GM12891 (cell line): ENCODE measurements at places on chromosomes 2 and 18.

DNA sequence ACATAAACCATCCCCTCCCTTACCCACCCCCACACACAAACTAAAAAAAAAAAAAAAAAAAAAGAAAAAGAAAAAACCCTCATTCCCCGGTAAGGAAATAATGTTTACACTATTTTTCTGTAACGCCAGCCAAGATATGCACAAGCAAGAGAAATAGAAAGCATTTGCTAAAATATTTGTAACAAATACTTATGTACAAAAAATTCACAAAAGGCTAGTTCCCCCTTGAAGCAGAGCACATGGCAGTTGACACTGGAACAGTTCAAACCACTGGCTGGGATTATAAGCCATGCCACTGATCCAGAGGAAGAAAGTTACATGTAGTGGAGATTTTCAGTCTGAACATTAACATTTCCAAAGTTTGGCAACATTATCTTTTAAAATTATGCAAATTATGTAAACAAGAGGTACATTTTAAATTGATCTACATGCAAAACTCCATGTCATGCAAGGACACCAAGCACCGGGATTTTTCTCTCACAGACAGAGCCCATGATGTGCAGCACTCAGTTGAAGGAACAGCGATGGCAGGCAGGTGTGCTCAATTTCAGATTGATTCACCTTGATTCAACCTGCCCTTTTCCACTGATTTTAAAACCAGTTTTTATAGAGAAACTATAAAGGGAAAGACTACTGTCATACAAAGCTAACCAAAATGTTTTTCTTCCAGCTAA, 21.4 kb downstream of the PNO1 start:
- no peak for DNase-seq

DNA sequence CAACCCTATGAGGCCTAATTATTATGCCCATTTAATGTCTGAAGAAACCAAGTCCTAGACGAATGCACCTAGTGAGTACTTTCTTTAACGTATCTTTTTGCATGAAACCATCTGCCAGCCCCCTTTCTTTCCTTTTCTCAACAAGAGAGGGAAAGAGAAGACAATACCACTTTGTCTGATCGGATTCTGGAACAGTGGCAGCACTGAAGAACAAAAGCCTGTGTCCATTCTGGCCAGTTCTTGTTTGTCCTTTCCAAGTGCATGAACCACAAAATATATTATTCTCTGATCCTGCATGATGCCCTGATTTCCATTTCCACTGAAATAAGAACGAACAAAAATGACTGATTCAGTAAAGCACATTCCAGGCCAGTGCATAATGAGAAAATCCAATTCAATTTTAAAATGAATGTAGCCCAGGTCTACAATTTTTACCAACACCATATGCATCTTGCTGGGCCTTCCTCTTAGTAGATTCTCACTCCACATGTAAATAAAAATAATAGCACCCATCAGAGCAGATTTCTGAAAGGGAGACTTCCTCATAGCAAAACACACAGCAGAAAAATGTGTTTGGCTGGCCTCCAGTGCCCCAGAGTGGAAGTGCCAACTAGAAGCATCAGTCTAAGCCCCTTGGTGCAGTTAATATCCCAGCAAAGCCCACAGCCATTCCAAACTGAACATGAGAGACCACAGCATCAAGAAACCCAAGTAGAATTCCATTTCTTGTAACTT, 422.6 kb upstream of the ID2 start:
- DNase-seq: no peak

DNA sequence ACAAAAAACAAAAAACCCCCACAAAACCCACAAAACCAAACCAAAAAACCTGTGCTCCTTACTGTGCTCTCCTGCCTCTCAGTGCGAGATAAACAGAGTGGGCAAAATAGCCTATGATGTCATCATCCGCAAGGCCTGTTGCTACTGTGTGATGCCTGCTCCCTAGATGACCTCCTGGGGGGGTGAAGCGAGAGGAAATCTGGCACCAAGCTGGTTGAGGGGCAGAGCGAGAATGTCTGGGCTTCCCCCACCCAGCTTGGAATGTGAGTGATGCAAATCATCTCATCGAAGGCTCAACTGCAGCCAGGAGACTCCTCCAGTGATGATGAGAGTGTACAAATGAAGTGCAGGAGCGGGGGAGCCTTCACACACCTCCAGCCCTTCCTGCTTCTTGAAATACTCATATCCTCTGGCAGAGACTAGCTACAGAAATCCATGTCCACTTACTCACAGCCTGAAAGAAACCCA, 57.7 kb upstream of the MAP4K3 start:
- no peak for DNase-seq

DNA sequence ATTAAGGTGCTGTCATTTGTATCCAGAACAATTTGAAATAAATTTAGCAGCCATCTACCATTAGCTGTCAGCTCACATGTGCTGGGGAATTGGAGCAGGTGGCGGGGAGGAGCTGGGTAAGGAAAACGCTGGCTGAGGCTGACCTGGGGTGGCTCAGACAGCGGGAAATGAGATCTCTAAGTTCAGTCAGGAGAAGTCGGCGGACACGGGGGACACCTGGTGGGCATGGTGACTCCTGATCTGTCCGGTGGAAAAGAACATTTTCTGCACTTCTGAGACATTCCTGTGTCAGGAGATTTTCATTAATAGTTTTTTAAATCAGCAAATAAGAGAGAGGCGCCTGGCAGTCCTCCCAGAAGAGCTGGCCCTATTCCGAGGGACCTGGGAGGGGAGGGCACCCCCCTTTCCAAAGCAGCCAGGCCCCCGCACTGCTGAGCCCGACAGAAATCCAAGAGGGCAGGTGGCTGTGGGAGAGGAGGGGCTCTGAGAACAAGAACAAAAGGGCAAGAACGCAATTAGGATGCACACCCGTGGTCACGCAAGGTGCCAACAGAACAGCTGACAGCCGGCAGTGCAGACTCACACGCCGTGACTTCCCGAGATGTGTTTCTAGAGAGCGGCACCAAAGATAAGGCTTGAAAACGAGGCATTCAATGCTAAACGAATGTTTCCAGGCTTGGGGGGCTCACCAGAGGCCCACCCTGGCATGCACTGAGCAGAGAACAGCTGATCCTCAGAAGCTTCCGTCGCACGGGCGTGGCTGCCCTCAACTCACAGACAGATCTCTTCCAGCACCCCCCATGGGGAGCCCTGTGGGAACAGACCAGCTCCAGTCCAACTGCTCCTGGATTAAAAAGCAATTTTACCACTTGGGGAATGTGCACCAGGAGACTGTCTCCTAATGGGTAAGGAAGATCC, 26.4 kb downstream of the SLC66A2 start:
- DNase-seq: no peak

DNA sequence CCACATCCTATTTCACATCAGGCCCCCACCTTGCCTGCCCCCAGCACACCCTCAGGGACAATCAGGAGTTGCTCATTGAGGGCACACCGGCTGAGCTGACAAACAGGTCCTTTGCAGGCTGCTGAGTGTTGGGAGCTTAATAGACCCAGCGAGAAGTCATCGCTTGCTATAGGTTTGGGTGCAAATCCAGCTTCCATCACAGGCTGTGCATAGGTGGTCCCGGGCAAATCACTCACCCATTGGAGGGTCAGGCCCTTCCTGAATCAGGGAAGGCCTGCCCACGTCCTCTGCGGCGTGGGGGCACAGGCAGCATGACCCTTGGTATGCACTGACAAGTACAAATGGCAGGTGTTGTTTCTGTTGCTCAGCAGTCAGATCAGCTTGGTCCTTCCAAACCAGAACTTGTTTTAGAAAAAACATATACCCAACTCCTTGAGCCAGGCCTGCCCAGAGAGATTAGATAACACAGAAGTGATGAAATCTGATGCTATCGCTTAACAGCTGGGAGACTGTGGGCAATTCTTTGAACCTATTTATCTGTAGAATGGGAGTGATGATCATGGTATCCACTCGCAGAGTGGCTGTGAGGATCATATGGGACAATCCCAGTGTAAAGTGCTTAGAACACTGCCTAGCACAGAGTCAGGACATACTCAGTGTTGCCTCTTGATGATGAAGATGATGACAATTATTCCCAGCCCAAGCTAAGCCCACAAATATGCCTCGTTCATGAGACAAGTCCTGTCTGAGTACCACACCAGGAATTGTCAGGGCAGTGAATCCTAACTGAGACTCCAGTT, 34.9 kb downstream of the SMAD7 start:
- DNase-seq: no peak

- DNase-seq: no peak
These were observed 11.9 kb upstream of the MSGN1 start for GRCh38 chr2:17804358-17804757.

DNA sequence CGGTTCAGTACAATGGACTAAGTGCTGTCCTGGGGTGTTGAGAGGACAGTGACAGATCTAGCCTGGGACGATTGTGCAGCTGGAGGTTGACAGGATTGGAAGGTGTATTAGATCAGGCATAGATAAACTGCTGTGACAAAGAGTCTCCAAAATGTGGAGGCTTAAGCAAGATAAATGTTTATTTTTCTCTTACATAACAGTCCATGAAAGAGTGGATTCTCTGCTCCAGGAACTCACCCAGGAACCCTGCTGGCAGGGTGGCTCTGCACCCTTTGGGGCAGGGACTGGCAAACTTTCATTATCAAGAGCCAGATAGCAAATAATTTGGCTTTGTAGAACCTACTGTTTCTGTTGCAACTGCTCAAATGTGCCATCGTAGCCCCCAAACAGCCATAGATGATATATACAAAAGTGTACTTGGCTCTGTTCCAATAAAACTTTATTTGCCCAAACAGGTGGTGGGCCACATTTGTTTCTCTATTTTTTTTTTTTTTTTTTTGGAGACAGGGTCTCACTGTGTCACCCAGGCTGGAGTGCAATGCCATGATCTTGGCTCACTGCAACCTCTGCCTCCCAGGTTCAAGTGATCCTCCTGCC, 9.7 kb downstream of the HRH4 start:
- DNase-seq: no peak

- DNase-seq: no peak
These were observed 253.3 kb upstream of the TANK start for GRCh38 chr2:160906878-160907277.

GRCh38 chr2:236971131-236971821, 114.4 kb upstream of the COPS8 start:
- DNase-seq: no peak

GRCh38 chr18:40133253-40133652, 1821.8 kb upstream of the PIK3C3 start:
- no peak for DNase-seq

DNA sequence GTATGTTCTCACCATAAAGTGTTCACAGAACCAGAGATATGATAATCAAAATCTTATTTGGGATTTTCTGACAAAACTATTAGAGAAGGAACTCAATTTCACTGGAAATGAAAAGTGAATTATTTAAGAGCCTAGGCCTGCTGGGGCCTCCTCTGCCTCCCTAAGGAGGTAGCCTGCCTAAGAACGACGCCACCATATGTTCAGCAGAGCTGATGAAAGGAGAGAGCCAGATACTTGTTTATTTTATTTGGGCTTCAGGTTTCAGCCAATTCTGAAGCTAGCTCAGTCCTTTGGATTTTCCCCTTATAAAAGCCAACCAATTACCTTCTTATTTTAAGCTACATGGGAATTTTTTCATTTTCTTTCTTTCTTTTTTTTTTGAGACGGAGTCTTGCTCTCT, 433.1 kb upstream of the MAP2 start:
- no peak for DNase-seq

DNA sequence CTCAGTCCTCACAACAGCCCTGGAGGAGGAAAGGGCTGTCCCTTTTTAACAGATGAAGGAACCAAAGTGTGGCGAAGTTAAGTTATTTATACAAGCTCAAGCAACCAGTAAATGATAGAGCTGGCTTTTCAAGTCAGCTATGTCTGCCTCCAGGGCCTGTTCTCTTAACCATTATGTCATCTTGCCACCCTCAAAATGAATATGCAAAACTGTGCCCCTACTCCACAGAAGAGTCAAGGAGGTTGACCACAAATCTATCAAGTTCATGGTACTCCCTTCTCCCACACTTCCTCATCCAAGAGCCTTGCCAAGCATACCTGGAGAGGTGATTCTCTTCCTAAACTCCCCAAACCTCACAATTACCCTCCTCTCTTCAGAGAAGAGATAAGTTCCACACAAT, 37.3 kb upstream of the CREB1 start:
- DNase-seq: no peak

GRCh38 chr2:24471662-24472061, 19.4 kb upstream of the NCOA1 start:
- DNase-seq: no peak

DNA sequence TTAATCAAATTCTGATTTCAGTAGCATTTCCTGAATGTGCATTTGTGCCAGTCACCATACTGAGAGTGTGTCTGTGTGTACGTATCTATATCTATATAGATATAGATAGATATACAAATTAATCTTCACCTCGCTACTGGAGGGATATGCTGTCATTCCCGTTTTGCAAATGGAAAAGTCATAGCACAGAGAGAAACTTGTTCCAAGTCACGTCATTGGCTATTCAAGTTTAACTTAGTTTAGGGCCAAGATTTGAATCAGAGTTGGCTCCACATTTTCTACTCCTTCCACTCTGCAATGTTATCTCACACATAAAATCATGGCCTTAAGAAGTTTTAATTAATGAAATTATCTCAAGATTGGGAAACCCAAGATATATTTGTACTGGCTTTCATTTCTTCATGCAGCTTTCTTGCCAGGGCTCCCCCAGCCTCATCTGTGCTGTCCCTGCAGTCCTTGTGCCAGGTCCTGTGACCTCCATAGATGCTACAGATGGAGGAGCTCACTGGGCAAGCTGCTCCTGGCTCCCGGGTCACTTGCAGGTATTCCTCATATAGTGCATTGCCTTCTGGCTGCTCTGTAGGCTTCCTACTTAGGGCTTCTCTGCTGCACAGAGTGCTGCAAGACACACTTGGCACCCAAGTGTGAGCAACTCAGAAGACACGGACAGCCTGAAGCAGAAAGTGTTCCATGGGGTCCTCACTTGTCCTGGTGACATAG, 245.8 kb downstream of the KCNS3 start:
- DNase-seq: no peak

GRCh38 chr2:217360781-217361482, 501.1 kb upstream of the TNP1 start:
- DNase-seq: no peak

- DNase-seq: no peak
These were observed 87.9 kb downstream of the TRABD2A start for GRCh38 chr2:84792856-84793522.

GRCh38 chr2:135451966-135452365, 79.1 kb downstream of the ZRANB3 start:
- DNase-seq: no peak

- no peak for DNase-seq
These were observed 19.1 kb upstream of the MARCHF4 start for GRCh38 chr2:216391401-216391800.

GRCh38 chr18:46712406-46712805, 44.4 kb downstream of the ST8SIA5 start:
- DNase-seq: no peak

- no peak for DNase-seq
These were observed 129.6 kb downstream of the PPP1R1C start for GRCh38 chr2:182115258-182115657.

DNA sequence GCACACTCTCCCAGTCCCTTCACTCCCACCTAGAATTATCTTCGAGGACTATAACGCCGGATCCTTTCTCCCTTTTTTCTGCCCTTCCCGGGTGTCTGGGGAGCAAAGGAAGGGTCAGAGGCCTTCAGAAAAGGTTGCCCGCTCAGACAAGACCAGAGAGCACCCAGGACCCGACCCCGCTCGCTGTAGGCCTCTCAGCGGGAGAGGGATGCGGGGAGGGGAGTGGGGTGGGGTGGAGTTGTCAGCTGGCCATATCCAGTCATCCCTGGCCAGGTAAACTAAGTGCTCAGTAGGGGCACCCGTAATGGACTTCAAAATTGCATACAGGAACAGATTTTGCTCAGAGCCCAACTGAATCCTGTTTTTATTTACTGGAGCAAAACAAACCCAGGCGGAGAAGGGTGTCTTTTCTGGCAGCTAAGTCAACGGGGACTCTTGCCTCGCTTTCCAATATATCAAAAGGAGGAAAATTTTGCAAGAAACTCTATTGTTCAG, 65.0 kb downstream of the NOL4 start:
- no peak for DNase-seq
